Stimulated activated CD8-positive, alpha-beta memory T cell treated with anti-CD3 and anti-CD28 coated beads, Interleukin-15, amount 100 ng/mL, for 4 hours (primary cell): ENCODE measurements at places on chromosomes 12 and 14.

DNA sequence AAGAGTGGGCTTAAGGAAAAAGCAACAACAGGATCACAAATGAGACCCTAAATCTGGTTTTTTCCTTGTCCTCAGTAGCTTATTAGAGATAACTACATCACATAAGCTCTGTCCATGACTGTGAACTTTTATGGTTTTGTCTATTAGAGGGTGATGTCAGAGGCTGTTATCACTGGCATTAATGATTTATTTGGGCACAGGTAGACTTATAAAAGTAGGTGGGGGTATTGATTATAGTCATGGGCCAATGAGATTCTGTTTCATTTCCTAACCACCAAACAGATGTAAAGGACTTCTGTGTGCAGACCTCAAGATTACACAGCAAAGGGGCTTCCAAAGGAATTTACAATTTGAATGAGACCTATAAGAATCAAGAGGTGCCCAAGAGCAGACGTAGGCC lies 316.4 kb downstream of the NRXN3 start:
- no peak for DNase-seq

- DNase-seq, result no peak
Measured at GRCh38 chr14:100660882-100661635, 65.6 kb upstream of the DLK1 start.

GRCh38 chr14:51682411-51682810 lies 30.7 kb downstream of the FRMD6 start:
- no peak for DNase-seq

DNA sequence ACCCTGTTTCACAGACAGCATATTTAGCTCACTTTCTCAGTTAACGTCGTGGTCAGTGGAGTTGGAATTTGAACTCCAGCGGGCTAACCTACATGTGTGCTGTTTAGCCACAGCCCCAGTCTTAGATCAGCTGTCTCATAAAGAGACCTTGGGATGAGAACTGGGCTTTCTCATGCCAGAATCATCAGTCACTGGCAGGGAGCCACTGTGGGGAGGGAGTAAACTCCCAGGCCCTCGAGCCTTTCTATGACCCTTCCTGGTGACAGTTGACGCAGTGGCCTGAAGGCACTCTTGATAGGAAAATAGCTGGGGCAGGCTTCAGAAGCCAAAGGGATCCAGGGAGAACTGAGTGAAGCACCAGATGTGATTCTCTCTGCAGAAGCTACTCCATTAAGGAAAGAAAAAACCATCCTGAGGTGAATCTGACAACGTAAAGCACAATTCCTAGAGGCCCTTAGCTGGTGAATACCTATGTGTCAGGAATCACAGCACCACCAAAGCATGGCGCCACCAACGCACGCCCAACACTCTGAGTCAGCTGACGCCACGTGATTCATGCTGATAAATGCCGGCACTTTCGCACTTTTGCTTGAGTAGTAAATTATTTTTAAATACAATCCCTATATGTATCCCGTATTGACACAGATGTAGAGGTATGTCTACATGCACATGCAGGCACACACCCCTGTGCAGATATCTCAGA lies 279.6 kb upstream of the TMEM132C start:
- DNase-seq, result no peak

DNA sequence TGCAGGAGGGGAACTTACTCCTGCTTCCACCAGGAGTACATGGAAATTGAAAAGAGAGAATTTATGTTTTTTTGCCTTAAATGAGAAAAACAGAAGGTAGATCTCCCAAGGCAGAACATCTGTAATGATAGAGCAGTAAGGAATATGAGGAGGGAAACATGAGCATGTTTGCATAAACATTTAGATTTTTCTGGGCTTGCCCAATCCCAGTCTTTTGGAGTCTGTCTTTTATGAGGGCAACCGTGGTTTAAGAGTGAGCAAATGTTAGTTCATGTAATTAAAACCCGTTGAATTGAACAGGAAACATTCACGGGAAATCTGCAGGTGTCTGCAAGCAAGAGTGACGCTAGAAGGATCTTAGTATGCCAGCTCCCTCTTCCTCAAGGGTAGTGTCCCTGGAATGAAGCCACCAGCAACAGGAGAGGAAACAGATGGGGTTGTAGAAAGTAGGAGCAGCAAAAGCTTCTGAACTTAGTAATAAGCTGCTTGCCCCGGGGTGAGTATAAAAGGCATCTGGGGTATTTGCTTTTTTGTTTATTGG lies 79.3 kb downstream of the ARF6 start:
- DNase-seq, result no peak

DNA sequence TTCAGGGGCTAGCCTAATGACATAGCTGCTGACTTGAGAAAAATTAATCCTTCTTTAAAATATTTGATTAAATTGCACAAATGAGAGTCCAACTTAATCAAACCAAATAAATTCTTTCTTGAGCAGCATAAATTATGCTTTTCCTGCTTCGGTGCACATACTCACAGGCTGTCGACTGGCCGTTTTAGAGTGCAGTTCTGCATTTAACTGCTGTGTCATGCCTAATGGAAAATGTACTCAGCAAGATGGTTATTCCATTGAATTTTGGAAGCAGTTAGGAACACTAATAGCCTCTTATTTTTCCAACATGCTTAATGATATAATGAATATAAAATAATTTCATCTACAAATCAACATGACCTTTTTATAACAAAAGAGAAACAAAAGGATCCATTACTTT lies 266.1 kb upstream of the LRIG3 start:
- DNase-seq, result no peak

DNA sequence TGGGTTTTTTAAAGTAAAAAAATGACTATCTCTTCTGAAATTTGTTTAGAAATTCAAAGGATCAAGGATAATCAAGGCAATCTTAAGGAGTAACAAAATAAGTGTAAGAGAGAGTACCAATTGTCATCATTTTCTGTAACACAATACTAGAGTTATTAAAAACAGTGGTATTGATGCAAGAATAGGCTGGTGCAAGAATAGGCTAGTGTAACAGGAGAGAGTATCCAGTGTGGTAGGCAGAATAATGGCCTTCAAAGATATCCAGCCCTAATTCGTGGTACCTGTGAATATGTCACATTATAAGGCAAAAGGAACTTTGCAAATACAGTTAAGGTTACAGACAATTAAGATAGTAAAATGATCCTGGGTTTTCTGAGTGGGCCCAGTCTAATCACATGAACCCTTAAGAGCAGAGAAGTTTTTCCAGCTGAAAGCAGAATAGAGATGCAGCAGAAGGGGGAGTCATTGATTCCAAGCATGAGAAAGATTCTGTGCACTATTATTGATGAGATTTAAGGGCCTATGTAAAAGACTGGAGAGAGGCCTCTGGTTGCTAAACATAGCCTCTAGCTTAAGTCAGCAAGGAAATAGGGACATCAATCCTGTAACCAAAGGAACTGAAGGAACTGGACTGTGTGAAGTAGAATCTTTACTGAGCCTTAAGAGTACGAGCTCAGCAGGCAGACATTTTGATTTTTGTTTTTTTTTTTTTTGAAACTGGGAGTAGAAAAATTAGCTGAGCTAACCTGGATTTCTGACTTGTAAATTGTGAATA lies 134.1 kb downstream of the GPHN start:
- DNase-seq, result no peak

DNA sequence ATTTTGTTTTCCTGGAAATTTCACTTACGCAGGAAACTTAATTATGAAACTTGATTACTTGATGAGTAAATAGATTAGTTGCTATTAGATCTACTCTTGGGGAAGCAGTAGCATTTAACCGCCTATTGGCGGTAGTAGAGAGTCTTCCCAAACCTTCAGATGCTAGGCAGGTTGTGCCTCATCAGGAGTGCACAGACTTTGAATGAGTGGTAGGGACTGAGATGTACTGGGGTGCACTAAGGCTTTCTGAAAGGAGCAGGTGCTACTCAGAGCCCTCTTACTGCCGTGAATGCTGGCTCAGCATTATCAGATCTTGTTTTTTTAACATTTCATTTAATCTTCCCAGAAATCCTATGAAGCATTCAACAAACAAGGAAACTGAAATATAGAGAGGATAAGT lies 7.7 kb downstream of the GATC start:
- DNase-seq, result no peak

DNA sequence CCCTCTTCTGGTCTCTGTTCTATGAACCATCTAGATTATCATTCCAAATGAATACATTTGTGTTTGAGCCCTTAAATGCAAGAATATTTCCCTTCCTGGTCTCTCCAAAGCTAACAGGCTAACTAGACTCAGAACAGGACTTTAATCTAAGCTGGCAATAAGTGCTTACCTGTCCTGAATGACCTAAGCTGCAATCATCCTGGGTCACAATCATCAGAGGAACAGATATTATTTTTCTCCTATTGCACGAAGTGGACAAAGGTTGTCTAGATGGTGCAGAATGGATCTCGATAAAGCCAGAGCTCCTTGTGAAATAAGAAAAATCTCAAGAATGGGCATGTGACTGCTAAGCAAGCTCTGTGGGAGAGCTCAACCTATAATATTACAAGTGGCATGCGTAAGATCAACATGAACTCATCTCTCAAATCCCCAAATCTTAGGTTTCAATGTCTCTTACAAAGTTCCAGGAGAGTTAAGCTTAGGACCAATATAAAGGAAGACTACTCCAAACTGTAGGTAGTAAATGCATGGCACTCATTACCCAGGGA lies 10.6 kb upstream of the NUMB start:
- no peak for DNase-seq

DNA sequence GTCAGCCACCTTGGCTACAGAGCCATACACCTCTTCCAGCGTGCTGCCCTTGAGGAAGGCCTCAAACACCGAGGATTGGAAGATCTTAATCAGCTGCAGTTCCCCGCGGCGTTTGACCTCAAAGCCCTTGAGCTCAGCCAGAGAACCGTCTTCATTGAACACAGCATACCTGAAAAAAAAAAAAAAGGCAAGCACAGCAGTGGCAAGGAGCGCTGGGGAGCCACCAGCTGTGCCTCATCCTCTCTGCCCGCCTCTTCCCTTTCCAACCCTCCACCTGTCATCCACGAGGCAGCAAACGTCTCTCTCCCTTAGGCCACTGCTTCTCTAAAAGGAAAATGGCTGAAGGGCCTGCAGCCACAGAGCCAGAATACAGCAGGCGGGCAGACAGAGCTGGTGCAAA lies 26.1 kb downstream of the POLE start:
- DNase-seq, result no peak

DNA sequence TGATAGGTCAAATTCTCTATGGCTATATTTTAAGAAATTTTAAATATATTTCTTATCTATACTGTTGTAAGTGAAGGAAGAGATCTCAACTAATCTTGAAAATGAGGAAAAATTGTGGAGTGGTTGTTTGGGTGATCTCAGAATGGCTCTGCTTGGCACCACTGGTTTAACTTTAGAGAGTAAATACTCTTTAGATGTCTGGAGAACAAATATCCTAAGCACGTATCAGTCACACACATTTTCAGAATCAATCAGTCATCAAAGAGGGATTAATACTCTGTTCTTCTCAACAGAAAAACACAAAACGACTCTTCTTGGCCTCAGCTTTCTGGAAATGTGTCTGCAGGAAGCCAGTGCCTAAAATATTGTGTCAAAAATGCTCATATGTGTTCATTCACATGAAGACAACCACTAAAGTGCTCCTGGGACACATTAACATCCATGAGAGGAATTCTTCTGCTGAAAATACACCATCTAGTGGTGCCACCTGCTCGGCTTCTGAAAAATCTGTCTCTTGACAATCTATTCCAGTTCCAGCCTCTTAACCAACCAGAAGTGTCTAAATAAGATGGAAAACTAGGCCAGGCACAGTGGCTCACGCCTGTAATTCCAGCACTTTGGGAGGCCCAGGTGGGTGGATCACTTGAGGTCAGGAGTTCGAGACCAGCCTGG lies 81.1 kb upstream of the CCDC198 start:
- DNase-seq, result no peak

DNA sequence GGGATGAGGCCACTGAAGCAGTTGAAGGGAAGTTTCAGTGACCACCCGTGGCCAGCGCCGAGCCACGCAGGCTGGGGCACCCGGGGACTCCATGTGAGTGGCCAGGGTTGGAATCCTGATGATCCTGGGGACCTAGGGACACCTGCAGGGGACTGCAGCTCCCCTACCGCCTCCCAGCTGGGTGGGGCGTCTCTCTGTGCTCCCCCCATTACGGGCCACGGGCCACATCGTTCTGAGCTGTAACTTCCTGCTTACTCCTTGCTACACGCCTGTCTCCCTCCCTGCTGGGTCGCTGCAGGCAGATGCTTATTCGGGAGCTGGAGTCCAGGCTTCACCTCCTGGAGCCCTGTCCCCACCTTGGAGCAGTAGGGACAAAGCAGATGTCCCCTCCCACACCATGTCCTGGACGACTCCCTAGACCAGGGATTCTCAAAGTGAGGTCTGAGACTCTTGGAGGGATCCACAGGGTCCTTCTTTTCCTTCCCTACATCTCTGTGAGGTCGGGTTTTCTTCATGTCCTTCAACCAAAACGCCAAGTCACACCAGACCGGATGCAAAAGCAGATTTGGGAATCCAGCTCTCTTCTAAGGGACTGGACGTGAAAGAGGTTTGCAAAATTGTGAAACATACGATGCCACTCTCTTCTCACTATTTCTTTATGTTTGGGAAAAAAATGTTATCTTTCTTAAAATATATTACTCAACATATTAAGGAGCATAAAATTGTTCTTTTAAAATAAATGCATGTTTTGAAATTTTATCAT lies 85.9 kb upstream of the NCOR2 start:
- no peak for DNase-seq

- no peak for DNase-seq
Measured at GRCh38 chr14:53265025-53265424, 111.9 kb upstream of the DDHD1 start.

DNA sequence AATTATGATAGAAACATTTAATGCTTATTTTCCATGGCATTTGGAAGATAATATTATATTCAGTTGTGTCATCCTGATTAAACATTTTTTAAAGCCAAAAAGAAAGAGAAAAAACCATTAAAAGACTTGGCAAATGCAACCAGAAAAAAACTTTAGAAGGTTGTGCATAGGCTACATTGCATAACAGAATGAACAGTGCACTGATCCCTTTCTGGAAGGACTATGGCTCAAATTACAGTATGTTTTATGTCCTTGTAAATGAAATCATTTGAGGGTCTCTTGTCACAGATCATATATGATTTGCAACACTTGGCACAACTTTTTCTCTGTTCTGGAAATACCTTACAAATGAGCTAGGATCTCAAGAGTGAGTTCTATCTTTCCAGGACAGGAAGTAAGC lies 275.2 kb upstream of the FLRT2 start:
- DNase-seq, result no peak
